Suprapubic skin (tissue), 4 donors: ENCODE measurements at places on chromosomes 5 and 9. TPM values are rescaled to one million over a fixed set of nuclear protein-coding genes. Genes with fewer than 3 reads are reported as not detected.

Gene ITGA2
- 32.7 TPM for total RNA-seq

GRCh38 chr5:157767689-157768088 lies 24.2 kb downstream of the LSM11 start:
- DNase-seq, result no peak

GRCh38 chr5:172943283-172943841 lies 15.9 kb upstream of the RPL26L1 start:
- no peak for DNase-seq

Gene NUTM2F
- not detected for total RNA-seq

- DNase-seq, result no peak
Observed at GRCh38 chr9:24297931-24298330, 247.8 kb downstream of the IZUMO3 start.

- DNase-seq, result no peak
Observed at GRCh38 chr5:92222449-92222848, 839.3 kb upstream of the ARRDC3 start.

DNA sequence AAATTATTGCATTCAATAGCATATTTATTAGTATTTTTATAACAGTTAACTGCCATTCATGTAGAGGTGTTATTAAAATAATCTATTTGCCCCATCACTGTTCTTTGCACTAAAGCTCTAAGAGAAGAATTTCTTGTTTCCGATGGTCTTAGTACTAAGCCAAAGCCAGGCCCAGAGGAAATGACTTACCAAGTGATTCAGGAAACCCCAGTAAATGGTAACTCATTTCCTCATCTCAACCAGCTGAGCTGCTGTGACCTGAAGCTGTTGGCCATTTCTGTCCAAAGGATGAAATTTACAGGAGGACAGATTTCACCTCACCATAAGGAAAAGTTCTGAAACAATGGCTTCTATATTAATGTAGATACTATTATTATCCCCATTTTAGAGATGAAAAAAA lies 117.0 kb downstream of the PIK3R1 start:
- DNase-seq, result no peak

Gene RC3H2
- total RNA-seq, result 24.2 TPM

- DNase-seq, result no peak
Observed at GRCh38 chr5:73373814-73374510, 74.6 kb downstream of the FOXD1 start.

Gene PTPRD
- total RNA-seq, result 2.4 TPM

GRCh38 chr5:134873494-134873893 lies 677 bp upstream of the TXNDC15 start:
- DNase-seq, result no peak

DNA sequence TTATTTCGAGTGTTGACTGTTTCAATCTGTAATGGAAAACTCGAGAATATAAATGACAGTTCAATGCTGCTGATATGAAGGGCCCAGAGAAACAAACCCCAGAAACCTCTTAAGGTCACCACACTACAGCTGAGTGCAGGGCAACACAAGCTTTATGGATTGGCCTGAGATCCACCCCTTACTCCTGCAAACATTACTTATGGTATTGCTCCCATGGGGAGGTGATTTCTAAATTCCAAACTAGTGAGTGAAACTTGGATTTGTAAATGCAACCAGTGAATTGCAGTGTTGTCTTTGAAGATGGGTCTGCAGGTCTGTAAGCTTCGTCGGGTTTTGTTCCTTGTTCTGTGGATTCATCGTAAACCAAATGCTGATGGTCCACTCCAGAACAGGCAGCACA lies 85.4 kb downstream of the NTRK2 start:
- no peak for DNase-seq

Gene IFNA7
- total RNA-seq, result not detected

- no peak for DNase-seq
Observed at GRCh38 chr5:96659170-96659569, 3.0 kb upstream of the CAST start.

Gene PDLIM4
- total RNA-seq, result 117 TPM
